ENCODE measurements at places on chromosomes 5 and 9.

DNA sequence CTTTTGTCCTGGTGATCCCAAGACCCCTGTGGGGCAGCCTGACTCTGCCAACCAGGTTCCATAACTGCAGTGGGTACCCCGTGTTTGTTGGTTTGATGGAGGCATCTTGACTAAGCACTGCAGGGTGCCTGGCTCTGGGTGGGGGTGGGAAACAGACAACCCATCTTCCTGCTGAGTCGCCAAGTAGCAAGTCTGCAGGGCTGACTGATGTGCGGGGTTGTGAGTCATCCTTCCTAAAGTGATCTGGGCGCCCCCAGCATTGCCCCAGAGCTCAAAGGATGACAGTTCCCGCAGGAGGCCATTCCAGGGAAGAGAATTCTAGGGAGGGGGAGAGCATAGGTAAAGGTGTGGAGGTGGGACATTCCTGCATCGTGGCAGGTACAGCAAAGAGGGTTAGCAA is 23.5 kb downstream of the DAB2IP start:
- no peak for DNase-seq

GRCh38 chr5:83026930-83027687 is 50.1 kb downstream of the TMEM167A start:
- DNase-seq: no peak

DNA sequence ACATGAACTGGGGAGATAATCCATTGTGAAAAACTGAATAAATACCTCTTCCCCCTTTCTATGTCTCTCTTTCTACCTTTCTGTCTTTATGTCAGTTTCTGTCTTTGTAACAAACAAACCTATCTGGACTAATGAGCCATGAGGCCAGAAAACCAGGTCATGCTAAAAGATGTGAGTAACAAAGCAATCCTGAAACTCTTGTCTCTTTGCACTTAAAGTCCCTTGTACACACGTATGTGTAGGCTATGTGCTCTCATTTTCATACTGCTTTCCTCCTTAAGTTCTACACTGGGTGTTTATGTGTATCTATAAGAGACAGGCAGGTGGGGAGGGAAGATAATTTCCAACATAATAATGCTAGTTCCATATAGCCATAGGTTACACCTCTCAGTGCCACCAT is 123.8 kb upstream of the PTGER4 start:
- DNase-seq: no peak

DNA sequence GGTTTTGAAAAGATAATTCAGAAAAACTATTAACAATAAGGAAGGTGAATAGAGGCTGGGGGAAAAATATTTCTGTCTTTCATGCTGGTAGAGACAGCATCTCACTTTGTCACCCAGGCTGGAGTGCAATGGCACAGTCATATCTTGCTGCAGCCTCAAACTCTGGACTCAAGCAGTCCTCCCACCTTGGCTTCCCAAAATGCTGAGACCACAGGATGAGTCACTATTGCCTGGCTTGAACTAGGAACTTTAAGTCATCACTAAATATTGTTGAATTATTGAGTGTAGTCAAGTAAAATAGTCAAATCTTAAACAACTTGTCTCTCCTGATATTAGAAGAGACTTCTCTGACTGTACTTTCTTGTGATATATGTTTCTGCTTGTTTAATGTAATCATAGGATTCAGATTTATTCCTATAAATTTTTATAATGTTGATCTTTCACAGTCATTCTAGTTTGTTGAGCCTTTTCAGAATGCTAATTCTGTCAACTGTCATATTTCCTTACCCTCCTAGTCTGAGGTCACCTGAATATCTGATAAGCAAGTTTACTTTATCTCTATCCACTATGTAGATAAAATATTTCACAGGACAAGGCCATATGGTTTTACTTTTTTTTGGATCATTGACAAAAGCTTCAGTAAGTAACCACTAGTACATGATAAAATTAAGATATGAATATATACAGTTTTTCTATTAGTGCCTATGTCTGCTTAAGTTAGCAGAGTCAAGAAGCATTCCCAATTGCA is 1696.5 kb downstream of the MAT2B start:
- no peak for DNase-seq

- no peak for DNase-seq
Measured at GRCh38 chr5:36177715-36178523, 26.0 kb downstream of the SKP2 start.

DNA sequence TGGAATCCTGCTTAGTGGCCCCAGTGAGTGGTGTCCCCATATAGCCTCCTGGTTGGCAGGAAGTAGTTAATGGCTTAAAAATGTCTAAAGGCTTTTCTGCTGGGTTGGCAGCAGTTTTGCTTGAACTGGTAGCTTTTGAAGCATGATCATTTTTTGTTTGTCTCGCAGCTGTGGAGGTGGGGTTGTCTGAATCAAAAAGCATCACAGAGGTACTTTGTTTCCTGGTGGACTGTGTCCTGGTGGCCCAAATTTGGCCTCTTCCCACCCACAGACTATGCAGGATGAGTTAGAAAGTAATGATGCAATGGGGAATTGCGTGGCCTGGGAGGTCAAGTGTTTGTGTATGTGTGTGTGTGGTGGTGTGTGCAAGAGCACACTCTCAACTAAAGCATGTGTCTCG is 322.7 kb downstream of the ARHGEF28 start:
- no peak for DNase-seq

DNA sequence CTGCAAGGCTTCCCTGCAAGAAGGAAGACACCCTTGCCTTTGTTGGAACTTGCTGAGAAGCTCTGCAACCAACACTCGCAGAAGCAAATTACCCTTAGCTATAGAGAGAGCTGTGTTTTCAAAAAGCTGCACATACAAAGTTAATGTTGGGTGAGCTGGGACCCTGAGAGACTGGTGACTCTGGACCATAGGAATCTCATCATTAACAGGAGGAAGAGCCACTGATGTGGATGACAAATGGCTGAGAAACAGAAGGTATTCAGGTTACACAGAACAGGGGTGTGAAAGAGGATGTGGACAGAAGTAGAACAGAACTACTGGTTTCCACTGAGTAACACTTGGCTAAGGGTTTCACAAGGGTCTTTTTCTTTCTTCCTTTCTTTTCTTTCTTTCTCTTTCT is 493.5 kb downstream of the IRX1 start:
- no peak for DNase-seq

DNA sequence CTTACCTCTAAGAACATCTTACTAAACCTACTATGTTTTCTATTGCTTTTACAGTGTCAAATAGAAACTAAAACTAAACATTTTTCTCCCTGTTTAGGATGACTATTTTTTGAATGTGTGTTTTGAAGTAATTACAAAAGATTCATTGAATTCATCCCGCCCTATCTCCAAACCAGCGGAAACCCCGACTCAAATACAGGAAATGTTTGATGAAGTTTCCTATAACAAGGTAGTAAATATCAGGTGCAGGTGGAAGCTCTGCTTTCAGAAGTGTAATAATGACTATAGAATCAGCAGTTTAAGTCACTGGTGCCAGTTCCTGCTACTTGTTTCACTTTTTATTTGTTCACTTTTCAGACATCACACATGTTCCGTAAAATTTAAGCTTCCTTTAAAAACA is 20.0 kb downstream of the ERAP2 start:
- DNase-seq: no peak

DNA sequence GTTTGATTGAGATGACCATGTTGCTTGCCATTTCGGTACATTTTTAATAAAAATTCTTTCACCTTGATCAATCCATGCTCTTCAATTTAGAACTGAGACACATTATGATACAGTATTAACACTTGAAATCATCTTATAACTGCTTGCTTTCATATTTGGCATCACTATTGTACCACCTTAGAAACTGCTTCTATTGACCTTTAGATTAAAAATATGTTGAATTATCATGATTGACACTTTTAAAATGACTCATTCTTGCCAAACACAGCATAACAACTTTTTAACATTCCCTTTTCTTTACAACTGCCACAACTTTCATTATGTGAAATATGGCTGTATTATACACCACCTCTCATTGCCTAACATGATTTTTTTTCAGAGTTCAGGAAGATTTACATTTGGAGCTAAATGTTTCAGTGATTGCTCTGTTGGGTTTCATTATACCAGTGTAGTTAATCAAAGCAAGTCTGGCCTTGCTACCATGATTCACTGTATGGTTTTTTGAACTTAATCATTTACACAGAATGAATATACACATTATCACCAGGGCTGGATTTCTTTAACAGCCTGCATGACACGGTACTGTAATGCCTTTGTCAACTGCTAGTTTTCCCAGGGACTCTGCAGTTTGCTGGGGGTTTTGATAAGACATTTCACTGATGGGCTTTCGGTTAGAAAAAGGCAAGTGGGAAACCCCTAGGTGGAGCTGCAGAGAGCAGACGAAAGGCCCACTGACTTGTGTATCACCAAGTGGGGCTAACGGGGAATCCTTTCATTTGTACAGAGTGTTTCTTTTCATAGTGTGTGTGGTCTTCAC is 93.6 kb upstream of the TLE4 start:
- DNase-seq: peak; percentile 74
